ENCODE measurements at places on chromosomes 7 and 10. TPM values are rescaled to one million over a fixed set of nuclear protein-coding genes. Genes with fewer than 3 reads are reported as not detected.

SVIL gene
- 84.1 TPM for total RNA-seq

ECHDC3 gene
- total RNA-seq, result 21.7 TPM

BAZ1B gene
- total RNA-seq, result 47.1 TPM

UTF1 gene
- not detected for total RNA-seq

ZNF804B gene
- total RNA-seq, result not detected

PTPRN2 gene
- total RNA-seq, result 2.7 TPM

TMEM176A gene
- not detected for total RNA-seq

CAV2 gene
- total RNA-seq, result 88.0 TPM

TRPV6 gene
- not detected for total RNA-seq

GIMAP6 gene
- 248 TPM for total RNA-seq

PIP4K2A gene
- 31.1 TPM for total RNA-seq

TRIM73 gene
- total RNA-seq, result 2.0 TPM

FRMPD2 gene
- 0.34 TPM for total RNA-seq

ARF5 gene
- total RNA-seq, result 174 TPM

CTTNBP2 gene
- total RNA-seq, result 0.77 TPM

ZP3 gene
- 2.8 TPM for total RNA-seq

CAMK1D gene
- total RNA-seq, result 0.43 TPM

NXPH1 gene
- total RNA-seq, result not detected

ACSM6 gene
- not detected for total RNA-seq

GPER1 gene
- total RNA-seq, result 0.86 TPM

FIGNL1 gene
- total RNA-seq, result 11.5 TPM

SLC18A3 gene
- total RNA-seq, result not detected

FAM241B gene
- total RNA-seq, result 0.09 TPM

LIPM gene
- total RNA-seq, result not detected

CHCHD1 gene
- 28.7 TPM for total RNA-seq

HYCC1 gene
- 62.8 TPM for total RNA-seq

STEAP1B gene
- total RNA-seq, result 2.9 TPM

CDK6 gene
- 39.8 TPM for total RNA-seq

MUC12 gene
- not detected for total RNA-seq

C7orf33 gene
- total RNA-seq, result not detected

SPOCK2 gene
- 7.4 TPM for total RNA-seq

EBLN1 gene
- not detected for total RNA-seq

POU6F2 gene
- not detected for total RNA-seq

IL2RA gene
- total RNA-seq, result not detected

AGMO gene
- 2.5 TPM for total RNA-seq

DGKB gene
- not detected for total RNA-seq

SLC37A3 gene
- 53.0 TPM for total RNA-seq

EEPD1 gene
- 1.3 TPM for total RNA-seq

PTF1A gene
- not detected for total RNA-seq

SPDYE1 gene
- total RNA-seq, result not detected

SLC26A4 gene
- 3.4 TPM for total RNA-seq

SP8 gene
- total RNA-seq, result not detected
